Hepatocyte (in vitro differentiated cells): ENCODE measurements at places on chromosomes 11 and 22. TPM values are rescaled to one million over a fixed set of nuclear protein-coding genes. Genes with fewer than 3 reads are reported as not detected.

Gene TUBA8
- 0.33 and 0.46 TPM in 2 replicates for polyA plus RNA-seq

Gene GRAMD1B
- polyA plus RNA-seq, result 8.2 and 9.0 TPM in 2 replicates

Gene JHY
- polyA plus RNA-seq, result 1.8 and 3.0 TPM in 2 replicates

Gene LRRC10B
- 0.68 TPM in 1 of 2 replicates, not detected in the other for polyA plus RNA-seq

Gene ANO9
- 34.9 and 35.7 TPM in 2 replicates for polyA plus RNA-seq

Gene OR8A1
- not detected in 2 replicates for polyA plus RNA-seq

Gene P4HA3
- polyA plus RNA-seq, result 2.3 and 2.9 TPM in 2 replicates

Gene OR2D2
- polyA plus RNA-seq, result not detected in 2 replicates

Gene SAA4
- polyA plus RNA-seq, result 75.6 and 101 TPM in 2 replicates

Gene CEND1
- 0.39 TPM in 1 of 2 replicates, not detected in the other for polyA plus RNA-seq

Gene FLRT1
- polyA plus RNA-seq, result 0.34 and 0.61 TPM in 2 replicates

Gene VWCE
- 11.0 and 13.4 TPM in 2 replicates for polyA plus RNA-seq

Gene ROBO4
- 0.28 TPM in 1 of 2 replicates, not detected in the other for polyA plus RNA-seq

Gene TEAD1
- 37.2 and 50.4 TPM in 2 replicates for polyA plus RNA-seq
